ENCODE measurements at places on chromosomes 11 and 22. TPM values are rescaled to one million over a fixed set of nuclear protein-coding genes. Genes with fewer than 3 reads are reported as not detected.

The NXF1 gene
- 34.1 TPM for total RNA-seq

DNA sequence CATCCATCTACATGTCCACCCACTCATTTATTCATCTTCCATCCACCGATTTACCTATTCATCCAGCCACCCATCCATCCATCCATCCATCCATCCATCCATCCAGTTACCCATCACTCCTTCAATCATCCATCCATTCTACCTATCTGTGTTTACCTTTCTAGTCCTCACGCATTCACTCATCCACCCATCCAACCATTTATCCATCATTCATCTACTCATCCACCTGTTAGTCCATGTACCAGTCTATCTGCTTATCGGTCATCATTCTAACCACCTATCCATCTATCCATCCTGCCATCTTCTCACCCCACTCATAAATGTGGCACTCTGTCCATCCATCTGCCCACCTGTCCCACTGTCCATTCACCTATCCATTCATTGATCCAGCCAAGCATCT lies 21.9 kb upstream of the MYEOV start:
- DNase-seq, result no peak

DNA sequence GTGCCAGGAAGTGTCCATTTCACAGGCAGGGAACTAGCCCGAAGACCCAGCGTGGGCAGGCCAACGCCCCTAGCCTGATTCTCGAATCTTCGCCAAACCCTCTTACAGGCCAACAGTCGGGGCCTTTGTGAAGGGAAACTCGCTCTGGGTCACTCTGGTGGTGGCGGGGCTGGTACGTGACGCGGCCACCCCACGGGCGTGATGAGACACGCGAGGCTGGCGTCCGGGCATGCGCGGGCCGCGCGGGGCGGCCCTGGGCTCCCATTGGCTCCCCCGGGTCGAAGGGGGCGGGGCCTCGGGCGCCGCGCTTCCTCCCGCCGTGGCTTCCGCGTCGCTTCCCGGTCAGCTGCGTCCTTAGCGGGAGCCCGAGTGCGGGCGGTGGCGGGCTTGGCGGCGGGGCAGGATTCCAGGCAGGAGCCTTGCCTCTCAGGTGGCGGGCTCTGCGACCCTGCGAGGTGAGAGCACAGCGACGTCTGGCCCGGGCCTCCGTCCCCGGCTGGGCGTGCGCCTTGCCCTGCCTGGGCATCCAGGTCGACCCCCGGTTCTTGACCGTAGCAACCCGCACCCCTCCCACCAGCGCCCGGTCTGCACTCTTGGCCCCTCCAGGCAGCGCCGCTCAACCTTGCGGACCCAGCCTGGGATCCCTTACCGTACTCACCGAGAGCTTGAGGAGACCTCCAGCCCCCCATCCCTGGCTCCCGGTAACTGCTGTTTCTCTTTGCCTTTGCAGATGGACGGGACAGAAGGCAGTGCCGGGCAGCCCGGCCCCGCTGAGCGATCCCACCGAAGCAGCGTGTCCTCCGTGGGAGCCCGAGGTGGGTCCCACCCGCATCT lies at the start of gene FRMD8:
TSS of gene FRMD8 (plus strand) at position 331 of the 834 bp plus-strand sequence. CDS start at position 731, 400 bp downstream.
- peak; percentile 95 for DNase-seq

DNA sequence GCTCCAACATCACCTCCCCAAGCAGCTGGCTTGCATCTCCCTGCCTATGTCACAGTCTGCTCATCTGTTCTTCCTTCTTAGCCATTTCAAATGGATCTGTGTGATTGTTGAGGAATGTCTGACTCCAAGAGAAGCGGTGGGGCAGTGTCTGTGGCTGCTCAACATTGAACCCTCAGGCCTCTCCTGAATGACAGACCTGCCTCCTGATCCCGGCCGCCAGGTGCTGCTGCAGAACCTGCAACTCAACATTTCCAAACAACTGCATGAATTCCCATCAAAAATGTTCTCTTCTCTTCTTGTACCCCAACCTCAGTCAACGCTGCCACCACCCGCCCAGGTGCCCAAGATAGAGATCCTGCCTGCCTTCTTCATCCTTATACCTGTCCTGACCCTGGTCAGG lies 132.5 kb downstream of the FBXO7 start:
- DNase-seq, result no peak

The OR10A2 gene
- not detected for total RNA-seq

DNA sequence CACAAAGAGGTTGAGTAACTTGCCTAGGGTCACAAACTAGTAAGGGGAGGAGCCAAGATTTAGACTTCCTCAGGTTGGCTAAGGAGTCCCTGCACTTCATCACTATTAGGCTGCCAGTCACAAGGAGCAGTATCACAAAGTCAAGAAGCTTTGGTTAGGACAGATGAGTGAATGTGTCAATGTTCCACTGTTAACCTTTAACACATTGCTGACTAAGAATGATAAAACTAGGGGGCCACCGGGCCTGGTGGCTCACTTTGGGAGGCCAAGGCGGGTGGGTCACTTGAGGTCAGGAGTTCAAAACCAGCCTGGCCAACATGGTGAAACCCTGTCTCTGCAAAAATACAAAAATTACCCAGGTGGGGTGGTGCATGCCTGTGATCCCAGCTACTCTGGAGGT lies 32.0 kb downstream of the TMEM123 start:
- DNase-seq, result no peak

- DNase-seq, result peak; percentile 23
Measured at GRCh38 chr11:405954-406795, 8.6 kb downstream of the SIGIRR start.

GRCh38 chr22:42684462-42685195 lies 35.4 kb upstream of the CYB5R3 start:
- no peak for DNase-seq

DNA sequence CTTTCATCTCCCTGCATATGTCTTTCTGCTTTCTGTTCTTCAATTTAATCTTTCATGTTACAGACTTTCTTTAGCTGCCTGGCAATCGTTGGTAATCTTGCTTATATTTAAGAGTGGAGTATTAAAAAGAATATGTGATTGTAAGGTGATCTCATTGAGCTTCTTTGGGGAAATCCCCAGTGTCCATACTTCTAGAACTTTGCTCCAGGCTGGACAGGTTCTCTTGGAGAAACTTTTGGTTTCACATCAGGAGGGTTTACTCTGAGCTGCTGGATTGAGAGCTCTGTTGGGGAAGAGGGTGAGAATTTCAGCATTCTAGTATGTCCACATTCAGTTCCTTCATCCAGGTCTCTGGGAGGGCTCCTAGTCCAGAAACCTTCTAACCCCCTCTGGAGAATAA lies 16.1 kb downstream of the LRRC75B start:
- DNase-seq, result no peak

The KDM4E gene
- total RNA-seq, result not detected

GRCh38 chr11:2250485-2250884 lies 19.9 kb downstream of the ASCL2 start:
- no peak for DNase-seq

DNA sequence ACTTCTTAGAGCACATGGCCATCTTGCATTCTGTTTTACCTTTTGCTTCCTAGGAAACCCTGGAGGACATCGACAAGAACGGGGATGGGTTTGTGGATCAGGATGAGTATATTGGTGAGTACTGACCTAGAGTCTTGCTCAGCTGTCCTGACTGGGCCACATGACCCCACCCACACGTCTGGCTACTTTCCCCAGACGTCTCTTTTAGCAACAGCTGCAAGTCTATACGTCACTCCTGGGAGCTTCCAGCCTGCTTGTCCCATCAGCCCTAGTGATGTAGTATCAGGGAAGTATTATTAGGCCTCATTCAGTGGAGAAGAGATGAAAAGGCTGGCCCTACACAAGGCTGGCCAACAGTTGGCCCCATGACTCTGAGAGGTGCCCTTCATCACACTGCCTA lies 9.6 kb downstream of the RCN1 start:
- peak; percentile 59 for DNase-seq

DNA sequence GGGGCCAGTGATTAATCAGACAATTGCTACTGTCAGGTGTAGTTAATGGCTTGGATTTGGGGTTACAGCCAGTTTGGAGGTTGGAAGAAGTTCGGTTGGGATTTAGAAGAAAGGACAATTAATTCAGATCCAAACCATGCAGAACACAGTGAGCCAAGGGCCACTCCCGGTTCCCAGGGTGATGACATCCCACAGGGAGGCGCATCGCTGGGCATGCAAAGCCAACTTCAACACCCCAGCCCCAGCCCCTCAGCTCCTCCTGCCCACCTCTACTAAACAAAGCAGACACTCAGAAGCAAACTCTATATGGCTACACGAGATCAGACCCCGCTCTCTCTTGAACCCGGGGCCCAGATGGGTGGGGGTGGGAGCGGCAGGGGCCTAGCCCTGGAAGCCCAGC lies 10.2 kb downstream of the MB start:
- no peak for DNase-seq

GRCh38 chr11:107836851-107837250 lies 21.7 kb downstream of the SLC35F2 start:
- no peak for DNase-seq

The CENPM gene
- total RNA-seq, result 1.3 TPM

GRCh38 chr22:36586271-36586670 lies 57.3 kb upstream of the EIF3D start:
- no peak for DNase-seq

The GDPD4 gene
- not detected for total RNA-seq

DNA sequence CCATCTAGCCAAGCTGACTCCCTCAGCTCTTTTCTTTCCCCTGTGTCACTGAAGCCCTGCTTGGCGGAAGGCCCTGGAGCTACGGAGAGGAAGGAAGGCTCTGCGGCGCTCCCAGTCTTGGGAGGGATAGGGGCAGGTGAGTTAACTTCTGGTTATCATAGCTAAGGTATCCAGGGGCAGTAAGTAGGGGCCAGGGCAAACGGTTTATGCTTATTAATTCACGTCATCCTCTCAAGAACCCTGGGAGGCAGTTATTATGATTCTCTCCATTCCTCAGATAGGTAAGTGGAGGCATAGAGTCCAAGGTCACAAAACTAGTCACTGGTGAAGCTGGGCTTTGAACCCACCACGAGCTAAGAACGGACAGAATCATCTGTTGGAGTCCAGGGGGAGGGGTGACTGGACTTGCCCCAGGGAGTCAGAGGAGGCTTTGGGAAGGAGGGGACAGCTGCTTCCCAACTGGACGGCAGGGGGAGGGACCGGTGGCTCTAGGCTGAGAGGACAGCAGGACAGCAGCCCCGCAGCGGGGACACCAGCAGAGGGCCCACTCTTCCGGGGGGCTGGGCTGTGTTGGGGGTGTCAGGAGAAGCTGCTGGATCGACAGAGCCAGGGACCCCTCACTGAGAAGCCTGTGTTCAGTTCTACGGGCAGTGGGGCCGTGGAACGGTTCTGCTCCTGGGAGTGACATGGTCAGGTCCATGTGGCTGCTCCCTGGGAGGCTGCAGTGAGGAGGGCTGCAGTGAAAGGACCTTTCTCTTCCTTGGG lies 3.5 kb downstream of the BAIAP2L2 start:
- DNase-seq, result peak; percentile 25

- DNase-seq, result no peak
Measured at GRCh38 chr11:72721689-72722049, 30.5 kb downstream of the ARAP1 start.

GRCh38 chr22:23509571-23510302 lies 70.4 kb downstream of the IGLL1 start:
- DNase-seq, result no peak

Data from heart left ventricle (tissue), 16 donors.